H9 (cell line): ENCODE measurements at places on chromosomes 4 and X. TPM values are rescaled to one million over a fixed set of nuclear protein-coding genes. Genes with fewer than 3 reads are reported as not detected.

Gene XG
- total RNA-seq, result 1.1 and 1.7 TPM in 2 replicates

Gene MGAT4D
- not detected in 2 replicates for total RNA-seq

Gene STK26
- total RNA-seq, result 95.8 and 99.2 TPM in 2 replicates

Gene DCAF8L1
- not detected in 2 replicates for total RNA-seq

Gene SOD3
- 2.9 and 3.3 TPM in 2 replicates for total RNA-seq

Gene FGFR3
- total RNA-seq, result 75.7 and 81.2 TPM in 2 replicates

Gene DTHD1
- not detected in 2 replicates for total RNA-seq

Gene C4orf46
- 19.6 and 22.0 TPM in 2 replicates for total RNA-seq

Gene ARMCX4
- 17.0 and 17.3 TPM in 2 replicates for total RNA-seq

Gene GPC4
- total RNA-seq, result 416 and 418 TPM in 2 replicates

Gene RBM10
- 55.8 and 57.3 TPM in 2 replicates for total RNA-seq

DNA sequence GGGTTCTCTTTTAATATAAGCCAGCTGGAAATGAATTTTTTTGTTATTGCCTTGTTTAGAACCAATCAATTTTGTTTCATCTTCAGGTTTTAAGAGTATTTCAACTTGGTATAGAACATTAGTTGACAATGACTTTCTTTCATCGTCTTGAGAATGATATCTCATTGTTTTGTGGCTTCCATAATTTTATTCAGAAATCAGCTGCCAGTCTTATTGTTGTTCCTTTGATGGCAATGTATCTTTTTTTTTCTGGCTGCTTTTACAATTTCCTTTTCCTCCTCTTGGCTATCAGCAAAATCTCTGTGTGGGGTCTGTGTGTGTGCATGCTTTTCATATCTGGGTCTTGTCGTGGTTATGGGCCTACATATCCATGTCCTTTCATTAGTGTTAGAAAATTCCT, 1536.4 kb upstream of the TENM3 start:
- no peak for DNase-seq

GRCh38 chr4:184843984-184844554, 18.3 kb upstream of the ACSL1 start:
- no peak for DNase-seq

DNA sequence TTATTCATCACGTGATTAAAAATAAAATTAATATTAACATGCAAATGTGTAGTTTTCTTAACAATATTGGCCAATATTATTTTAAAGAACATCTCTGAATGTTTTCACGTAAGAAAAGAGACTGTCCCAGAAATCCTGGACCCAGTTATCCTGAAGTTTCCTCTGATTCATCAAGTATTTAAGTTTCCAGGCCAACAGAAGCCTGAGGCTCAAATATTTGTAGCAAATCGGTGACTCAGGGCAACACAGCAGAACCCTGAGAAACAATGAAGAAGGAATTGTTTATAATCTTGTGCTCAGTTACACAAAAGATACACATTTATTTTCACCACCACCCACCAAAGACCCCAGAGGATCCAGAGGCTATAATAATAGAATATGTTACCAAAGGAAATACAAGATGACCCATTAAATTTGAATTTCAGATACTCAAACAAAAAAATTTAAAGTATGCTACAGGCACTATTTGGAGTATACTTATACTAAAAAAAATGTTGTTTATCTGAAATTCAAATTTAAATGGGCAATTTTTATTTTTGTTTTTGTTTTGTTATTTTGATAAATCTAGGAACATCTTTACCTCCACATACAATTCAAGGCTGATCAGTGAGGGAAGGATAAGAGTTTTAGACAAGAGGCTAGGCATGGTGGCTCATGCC, 33.9 kb upstream of the SLC7A11 start:
- DNase-seq, result no peak

- no peak for DNase-seq
These were observed 7.5 kb upstream of the CXCL8 start for GRCh38 chr4:73732759-73733431.

- no peak for DNase-seq
These were observed 8.7 kb upstream of the HPGDS start for GRCh38 chr4:94351319-94351718.

- no peak for DNase-seq
These were observed 39.8 kb downstream of the RAB33A start for GRCh38 chrX:130211415-130212186.

GRCh38 chr4:182521011-182521410, 277.8 kb downstream of the TENM3 start:
- DNase-seq, result no peak

- DNase-seq, result no peak
These were observed 1.2 kb upstream of the TREX2 start for GRCh38 chrX:153446950-153447580.

GRCh38 chr4:41424522-41424921, 113.4 kb upstream of the LIMCH1 start:
- no peak for DNase-seq

- no peak for DNase-seq
These were observed 11.2 kb downstream of the GPRIN3 start for GRCh38 chr4:89296399-89296798.

DNA sequence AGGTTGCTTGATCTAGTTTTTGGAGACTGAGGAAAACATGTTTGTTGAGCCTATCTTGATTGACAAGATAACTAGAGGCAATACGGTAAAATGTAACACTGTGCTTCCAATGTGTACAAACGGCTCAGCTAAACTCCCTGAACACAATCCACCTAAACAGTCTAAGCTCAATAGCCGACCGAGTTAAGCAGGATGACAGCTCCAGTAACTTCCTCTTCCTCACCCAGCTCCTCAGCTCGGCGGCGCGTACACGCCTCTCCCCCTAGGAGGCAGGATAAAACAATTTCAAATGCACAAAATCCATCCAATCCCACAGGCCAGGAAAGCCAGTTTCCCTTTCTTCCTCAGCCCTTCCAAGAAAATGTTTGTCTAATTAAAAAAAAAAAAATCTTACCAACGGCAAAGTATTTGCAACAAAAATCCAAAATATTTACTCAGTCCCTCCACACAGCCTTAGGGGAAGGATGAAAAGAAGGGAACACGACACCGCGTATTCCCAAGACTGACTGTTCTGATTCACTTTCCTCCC, 1.0 kb downstream of the CNOT6L start:
- DNase-seq, result peak; percentile 66

DNA sequence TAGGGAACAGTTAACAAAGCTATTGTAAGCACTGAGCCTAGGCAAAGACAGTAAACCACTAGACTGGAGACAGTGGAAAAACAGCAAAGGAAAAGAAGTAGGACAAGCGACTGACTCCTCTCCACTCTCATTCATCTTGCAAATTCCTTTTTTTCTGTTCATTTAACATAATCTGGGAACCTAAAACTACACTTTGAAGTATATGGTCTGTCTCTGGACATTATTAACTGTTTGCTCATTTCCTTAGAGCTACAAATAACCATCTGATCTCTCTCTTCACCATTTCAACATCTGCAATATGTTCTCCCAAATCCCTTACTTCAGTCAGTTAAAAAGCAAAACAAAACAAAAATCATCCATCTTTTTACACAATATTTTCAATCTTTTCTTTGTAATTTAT, 642 bp downstream of the HMGN5 start:
- no peak for DNase-seq

GRCh38 chr4:169270810-169271691, at the start of gene SH3RF1:
Gene SH3RF1 (minus strand): TSS chr4:169270956. CDS start chr4:169269212, 1,744 bp downstream.
- DNase-seq, result peak; percentile 69

- DNase-seq, result no peak
These were observed 30.4 kb downstream of the ACOX3 start for GRCh38 chr4:8410066-8410625.
